ENCODE measurements at places on chromosomes 3 and 15.
A peak's percentile ranks its signal among the peaks of the same experiment; 100 is the strongest.

- DNase-seq, result no peak
These were observed 1.8 kb upstream of the ARNT2 start for GRCh38 chr15:80402339-80402738.

DNA sequence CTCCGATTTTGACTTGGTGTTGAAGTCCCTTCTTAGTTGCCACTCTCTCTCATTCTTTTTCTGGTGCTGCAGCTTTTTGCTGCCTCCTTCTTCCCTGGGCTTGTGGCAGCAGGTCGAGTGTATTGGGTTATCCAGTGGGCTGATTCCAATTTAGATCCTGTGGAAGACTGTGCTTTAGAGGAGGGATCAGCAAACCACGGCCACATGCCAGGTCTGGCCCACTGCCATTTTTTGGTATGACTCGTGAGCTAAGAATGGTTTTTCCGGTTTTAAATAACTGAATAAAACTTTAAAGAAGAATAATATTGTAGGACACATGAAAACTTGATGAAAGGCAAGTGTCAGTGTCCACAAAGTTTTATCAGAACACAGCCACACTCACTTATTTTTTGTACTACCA is 330.5 kb downstream of the ROBO2 start:
- DNase-seq, result peak; percentile 40

GRCh38 chr15:89112341-89112971 is 24.2 kb downstream of the ABHD2 start:
- no peak for DNase-seq

DNA sequence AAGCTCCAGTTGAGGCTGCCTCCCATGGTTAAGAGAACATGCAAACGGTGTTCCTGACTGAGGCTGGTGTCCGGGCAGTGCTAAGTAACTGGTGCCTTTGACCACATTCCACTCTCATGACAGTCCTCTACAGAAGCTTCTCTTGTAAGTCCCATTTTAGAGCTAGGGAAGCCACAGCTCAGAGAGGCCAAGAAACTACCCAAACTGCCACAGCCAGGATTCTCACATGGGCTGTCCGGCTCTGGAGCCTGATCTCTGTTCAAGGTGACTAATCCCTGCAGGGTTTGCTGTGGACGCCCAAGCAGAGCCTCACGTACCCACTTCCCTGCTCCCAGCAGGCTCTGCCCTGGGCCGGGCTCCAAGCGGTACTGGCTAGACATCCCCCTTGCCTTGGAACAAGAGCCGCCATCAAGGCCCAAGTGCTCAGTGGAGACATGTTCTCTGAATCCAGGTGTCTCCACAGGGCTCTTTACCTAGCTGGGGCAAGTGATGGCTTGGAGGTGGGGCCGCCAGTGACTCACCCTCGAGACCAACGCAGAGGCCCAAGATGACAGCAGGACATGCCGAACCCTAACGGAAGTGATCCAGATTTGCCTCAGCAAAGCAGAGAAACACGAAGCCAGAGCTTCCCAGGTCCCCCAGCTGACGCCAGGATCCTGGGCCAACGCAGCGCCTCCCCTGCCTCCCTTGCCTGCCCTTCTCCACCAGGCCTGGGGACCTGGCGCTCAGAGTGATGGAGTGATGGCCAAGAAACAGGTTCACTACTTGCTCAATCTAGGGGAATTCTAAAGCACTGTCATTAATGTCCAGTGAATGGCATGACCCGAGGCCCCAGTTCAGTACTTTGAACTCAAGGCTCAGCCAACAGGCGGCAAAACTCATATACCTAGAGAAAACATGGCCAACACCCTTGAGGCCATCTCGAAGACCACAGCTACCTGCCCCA is 24.4 kb downstream of the KLHL25 start:
- no peak for DNase-seq

- DNase-seq, result no peak
These were observed 91.9 kb downstream of the RPLP1 start for GRCh38 chr15:69544365-69545113.

- DNase-seq, result no peak
These were observed 46.1 kb upstream of the TNFSF10 start for GRCh38 chr3:172569128-172570008.

DNA sequence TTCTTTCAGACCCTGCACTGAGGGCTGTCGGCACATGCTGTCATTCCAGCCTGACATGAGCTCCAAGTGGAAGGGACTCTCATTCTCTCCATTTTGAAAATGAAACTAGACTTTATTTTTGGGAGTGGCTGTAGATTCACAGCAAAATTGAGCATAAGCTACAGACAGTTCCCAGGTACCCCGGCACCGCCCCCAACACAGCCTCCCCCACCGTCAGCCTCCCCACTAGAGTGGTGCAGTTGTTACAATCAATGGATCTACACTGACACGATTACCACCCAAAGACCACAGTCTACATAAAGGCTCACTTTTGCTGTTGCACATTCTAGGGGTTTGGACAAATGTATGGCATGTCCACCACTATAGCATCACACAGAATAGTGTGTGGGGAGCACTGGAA is 29.5 kb upstream of the FGD5 start:
- DNase-seq, result no peak

DNA sequence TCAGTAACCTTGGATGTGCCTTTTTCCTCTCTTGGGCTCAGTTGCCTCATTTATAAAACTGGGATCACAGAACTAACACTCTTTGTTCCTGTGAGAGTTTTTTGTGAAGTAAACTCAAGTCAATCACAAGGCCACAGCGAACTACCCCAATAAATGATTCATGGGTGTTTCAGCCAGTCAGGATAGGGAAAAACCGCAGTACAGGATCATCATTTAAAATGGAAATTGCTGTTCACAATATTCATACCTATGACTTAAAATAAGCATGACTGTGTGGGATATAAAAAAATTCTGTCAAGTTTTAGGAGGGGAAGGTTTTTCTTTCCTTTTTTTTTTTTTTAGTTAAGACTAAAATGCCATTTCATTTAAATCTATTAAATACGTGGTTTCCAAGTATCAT is 238.1 kb downstream of the CHST2 start:
- DNase-seq, result no peak

DNA sequence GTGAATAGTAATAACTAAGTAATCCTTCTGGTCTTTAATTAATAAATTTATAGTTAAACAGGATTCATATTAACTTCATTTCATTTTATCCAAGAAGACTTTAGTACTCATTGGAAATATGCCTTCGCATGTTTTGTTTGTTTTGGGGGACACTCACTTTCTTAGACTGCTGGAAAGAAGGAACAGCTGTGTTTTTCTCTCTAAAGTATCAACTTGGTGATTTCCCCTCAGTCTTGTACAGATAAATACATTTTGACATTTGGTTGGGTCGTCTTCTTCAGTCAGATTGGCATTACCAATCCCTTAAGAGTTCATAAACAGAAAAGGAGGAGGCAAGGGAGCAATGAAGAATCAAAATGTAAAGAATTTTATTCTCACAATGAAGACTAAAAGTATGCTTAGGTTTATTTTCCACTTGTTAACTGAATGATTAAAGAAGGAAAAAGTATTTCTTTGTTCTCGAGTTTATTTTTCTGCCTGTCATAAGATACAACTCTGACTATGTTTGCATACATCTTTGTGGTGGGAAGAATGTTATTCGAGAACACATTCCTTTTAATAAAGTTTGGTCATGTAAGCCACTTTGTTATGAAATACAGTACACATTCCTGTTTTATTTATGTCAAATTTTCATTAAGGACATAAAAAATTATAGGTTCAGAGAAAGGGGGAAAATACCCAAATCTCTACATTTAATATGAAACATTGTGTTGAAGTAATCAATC is 140.2 kb downstream of the GMNC start:
- no peak for DNase-seq

DNA sequence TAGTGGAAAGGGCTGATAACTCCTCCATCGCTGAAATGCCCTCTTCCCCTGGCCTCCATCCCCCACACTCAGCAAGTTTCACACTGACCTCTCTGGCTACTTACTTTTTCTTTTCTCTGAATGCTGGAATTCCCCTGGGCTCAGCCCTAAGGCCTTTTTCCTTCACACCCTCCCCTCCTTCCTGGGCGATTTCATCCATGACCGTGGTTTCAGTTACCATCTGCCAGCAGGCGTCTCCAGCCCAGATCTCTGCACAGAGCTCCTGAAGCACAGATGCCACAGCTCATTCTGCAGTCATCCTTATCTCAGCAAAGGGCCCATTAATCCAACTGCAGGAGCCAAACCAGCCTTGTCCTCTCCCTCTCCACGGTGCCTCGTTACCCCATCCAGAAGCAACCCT is 114.0 kb downstream of the RFTN1 start:
- peak; percentile 49 for DNase-seq

DNA sequence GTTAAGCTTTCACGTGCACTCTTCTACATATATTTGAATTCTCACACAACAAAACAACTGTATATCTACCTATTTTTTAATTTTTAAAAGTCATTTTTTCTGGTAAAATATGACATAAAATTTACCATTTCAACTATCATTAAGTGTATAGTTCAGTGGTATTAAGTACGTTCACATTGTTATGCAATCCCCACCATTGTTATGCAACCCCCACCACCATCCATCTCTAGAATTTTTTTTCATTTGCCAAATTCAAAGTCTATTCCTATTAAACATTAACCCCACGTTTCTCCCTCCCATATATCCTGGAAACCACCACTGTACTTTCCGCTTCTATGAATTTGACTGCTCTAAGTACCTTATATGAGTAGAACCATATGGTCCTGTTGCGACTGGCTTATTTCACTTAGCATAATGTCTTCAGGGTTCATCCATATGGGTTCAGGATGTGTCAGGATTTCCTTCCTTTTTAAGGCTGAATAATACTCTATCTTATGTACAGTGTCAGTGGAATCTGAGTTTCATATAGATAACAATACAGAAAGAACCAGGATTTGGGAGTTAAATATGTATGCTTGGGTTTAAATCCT is 279.2 kb downstream of the DOCK3 start:
- no peak for DNase-seq

GRCh38 chr15:67724691-67725375 is 100.5 kb upstream of the SKOR1 start:
- no peak for DNase-seq

DNA sequence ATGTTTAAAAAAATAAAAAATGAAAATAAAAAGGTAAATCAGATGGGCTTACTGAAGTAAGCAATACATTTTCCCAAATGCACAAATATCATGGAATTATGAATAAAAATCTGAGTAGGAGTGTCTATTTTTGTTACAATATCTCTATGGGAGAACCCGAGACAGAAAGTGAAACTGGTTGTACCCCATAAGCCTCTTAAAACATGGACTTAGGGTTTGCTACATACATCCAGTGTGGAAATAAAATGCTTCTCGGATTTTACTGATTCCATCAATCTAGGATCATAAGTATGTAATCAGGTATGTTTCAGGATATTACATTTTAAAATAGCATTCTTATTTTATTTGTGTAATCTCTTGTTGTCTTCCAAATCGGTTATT is 177.8 kb upstream of the CDIN1 start:
- DNase-seq, result no peak

DNA sequence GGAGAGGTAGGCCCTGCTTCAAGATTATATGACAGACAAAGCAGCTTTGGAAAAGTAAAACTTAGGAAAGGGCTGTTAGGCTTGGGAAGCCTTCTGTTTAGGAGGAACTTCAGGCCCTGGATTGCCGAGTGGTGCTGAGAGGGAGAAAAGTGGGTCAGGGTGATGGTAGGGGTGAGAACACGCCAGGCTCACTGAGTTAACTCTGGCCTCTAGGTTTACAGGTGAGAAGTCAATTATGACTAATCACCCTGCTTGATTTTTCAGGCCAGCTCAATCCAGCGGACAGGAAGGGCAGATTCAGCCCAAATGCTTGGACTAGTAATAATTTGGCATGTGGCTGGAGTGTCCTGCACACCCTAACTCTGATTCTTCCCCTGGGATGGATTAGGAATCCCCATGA is 365.1 kb upstream of the LMCD1 start:
- no peak for DNase-seq

DNA sequence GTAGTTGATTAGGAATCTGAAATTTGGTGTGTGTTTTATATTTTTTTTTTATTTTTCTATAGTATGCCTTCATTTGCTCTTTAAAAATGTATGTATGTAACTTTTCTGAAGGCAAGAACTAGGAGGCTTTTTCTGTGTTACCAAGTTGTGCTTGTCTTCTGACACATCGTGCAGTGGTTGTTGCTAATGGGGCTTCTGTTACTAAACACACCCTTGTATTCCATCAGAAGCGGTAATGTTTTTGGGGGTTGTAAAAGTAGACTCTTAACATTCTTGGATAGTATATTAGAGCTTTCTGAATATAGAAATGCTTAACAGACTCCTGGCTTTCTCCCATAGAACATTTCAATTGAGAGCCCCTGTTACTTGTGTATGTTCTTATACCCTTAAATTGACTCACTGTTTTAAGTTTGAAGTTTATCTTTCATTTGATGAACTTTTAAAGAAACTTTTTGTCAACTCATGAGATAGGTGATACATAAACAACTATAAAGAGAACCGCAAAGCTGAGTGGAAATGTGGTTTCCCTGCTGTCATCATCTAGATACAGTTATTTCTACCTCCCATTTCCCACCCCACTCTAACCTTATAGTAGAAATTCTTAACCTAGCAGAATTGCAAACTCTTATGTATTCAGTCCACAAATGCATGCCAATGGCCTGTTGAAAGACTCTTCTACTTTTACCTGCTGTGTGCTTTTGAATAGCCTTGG is 2.5 kb downstream of the TIPARP start:
- no peak for DNase-seq

Measured in BJ (cell line).